ENCODE measurements at places on chromosomes 4 and X.

DNA sequence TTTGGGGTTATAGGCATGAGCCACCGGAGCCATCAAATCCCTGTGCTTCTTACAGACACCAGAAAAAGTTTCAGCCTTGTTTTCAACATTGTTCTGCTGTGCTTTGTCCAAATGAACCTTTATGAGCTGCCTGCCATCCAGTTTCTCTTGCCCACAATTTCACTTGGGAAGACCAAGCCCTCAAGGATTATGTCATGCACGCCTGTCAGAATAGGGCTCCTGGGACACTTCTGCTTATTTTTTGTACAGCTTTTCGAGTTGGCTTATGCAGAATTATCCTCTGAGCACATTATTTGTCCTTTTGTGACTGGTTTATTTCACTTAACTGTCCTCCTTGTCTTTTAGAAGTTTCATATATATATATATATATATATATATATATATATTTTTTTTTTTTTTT is 16.2 kb downstream of the UBE2K start:
- no peak for DNase-seq

- DNase-seq, result no peak
These were observed 46.2 kb downstream of the PCDH19 start for GRCh38 chrX:100363896-100364295.

- no peak for DNase-seq
These were observed 33.8 kb downstream of the RBBP7 start for GRCh38 chrX:16836371-16836770.

DNA sequence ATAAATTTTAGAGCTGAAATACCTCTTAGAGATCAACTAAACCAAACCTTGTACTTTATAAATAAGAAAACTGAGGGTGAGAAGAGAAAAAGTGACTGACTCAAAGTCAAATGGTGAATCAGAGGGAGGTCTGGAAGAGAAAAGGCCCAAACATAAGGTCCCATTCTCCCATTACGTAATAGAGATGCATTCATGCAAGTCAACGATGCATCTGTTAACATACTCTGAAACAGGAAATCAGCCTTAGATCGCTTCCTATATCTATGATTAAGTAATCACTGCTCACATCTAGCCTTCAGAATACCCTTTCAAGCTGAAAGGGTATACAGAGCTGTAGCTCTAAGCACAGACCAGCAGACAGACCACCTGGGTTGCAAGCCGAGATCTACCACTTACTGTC is 6.5 kb downstream of the RNF150 start:
- DNase-seq, result peak; percentile 4

- no peak for DNase-seq
These were observed 569 bp downstream of the ARFIP1 start for GRCh38 chr4:152780267-152780778.

- no peak for DNase-seq
These were observed 11.3 kb upstream of the YTHDC1 start for GRCh38 chr4:68361146-68361589.

GRCh38 chr4:966266-967112 is 6.9 kb downstream of the DGKQ start:
- DNase-seq, result no peak

DNA sequence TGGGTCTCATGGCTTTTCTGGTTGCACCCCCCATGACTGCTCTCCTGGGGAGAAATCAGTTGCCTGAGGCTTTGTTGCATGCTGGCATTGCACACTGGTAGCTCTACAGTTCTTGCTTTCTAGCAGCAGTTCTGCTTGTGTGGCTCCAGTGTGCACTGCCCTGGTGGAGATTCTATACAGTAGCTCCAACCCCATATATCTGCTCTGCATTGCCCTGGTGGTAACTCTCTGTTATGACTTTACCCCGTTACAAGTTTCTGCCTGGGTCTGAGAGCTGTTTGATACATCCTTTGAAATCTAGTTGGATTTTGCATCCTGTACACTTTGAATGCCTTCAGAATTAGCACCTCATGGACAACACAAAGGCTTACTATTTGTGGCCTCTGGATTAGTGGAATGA is 241.4 kb upstream of the EPHA5 start:
- DNase-seq, result no peak

DNA sequence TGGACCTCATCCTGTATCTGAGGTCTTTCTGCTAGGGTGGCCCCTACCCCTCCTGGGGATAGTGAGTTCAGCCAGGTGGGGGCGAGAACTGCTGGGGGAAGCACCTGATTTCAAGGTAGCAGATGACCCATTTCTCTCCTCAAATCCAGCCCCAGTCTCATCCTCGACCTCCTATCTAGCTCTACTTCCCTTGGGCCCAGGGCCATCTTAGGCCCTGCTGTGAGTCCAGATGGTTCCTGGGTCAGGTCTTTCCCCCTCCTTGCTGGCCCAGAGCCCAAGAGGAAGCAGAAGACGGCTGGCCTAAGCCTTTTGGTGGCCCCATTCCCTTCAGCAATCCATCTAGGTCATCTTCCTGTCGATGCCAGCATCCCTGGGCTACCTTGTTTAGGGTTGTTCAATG is 3.3 kb downstream of the CDK16 start:
- DNase-seq, result no peak

- no peak for DNase-seq
These were observed 308.5 kb downstream of the ARHGAP24 start for GRCh38 chr4:85783483-85783882.

DNA sequence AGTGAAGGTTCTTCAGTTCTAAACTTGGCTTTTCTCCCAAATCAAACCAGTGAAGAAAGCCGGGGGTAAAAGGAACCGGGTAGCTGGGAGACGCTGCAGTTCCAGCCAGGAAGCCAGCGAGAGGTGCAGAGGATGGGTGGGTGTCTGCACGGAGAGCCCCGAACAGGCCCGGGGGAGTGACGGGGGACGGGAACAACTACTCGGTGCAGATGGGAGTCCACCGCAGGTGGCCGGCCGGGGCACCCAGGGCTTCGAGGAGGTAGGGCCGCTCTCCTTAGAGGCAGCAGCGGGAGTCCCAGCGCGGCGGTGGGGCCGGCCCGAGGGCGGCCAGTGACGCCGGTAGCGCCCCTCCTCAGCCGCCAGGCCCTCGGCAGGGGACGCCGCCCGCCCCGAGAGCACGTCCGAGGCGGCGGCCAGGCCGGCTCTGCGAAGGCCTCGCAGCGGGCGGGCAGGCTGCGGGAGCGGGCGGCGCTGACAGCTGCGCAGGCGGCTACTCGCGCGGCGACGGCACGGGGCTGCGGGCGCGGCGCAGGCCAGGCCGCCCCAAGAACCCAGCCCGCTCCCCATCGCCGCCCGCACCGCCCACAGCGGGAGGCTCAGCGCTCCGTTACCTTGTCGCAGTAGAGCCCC is 449 bp downstream of the FBXL5 start:
- DNase-seq, result peak; percentile 20

DNA sequence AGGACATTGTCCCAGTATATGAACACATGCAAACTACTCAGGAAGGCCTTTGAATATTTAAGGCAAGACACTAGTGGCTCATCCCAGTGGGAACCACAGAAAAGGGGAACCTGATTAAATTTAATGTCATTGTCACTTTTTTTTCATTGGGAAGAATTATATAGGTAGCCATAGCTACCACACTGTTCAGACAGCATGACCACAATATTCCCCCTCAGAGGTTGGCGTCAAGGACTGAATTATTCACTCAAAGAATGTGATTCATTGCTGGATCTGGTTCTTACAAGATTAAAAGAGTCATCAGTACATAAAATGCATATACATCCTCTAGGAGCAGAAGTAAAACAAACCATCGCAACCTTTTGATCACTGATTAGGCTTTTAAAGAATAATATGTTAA is 92.0 kb upstream of the SMARCAD1 start:
- no peak for DNase-seq

- no peak for DNase-seq
These were observed 15.9 kb downstream of the MID1IP1 start for GRCh38 chrX:38817004-38817703.
